HL-60 (cell line): ENCODE measurements at places on chromosomes 4 and X.

GRCh38 chr4:174259580-174259979 lies 23.9 kb downstream of the FBXO8 start:
- DNase-seq: no peak

DNA sequence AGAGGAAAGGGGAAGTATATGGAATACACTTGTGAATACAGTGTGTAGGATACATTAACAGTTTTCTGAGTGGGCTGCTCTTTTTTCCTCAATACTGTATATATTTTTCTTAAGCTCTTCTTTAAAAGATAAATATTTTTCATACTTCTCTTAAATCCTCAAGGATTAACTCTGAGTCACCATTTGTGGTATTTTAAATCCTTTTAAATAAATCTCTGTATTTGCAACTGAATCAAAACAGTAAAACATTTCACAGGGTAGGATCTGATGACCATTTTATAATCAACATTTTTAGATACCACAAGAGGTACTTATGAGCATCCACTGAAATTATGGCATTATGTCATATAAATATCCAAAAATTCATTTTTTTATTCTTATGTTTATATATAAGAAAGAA lies 87.6 kb downstream of the GAB1 start:
- no peak for DNase-seq

DNA sequence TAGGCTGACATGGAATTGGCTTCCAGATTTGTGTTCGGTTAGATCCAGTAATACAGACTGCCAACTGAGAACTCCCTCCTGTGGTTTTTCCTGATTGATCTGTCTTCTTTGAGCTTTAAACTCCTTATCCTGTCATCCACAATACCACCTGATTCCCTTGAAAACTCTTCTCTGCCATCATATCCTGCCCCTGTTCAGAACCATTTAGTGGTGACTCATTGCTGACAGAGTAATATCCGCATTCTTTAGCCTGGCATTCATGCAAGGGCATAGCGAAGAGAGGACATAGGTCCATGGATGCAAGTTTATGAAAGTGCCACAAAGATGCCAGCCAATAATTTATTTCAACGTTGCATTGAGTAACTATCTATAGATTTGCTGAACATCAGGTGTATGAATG lies 76.6 kb downstream of the ITIH6 start:
- DNase-seq: no peak

GRCh38 chr4:65046192-65047133 lies 623.8 kb downstream of the EPHA5 start:
- DNase-seq: no peak

DNA sequence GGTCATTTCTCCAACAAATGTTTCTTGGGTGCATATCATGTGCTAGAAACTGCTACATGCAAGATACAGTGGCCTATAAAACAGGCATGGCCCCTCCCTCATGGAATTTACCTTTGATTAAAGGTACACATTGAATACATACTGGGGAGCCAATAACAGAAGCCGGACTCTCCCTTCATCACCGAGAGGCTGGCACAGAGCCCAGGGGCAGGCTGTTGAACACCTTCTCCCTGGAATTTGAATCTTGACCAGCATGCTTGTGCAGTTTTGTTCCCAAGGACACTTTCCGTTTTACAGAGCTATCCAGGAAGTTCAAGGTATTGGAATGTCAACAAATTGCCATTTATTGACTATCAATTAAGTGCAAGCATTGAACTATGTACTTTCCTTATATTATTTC lies 33.2 kb downstream of the PPARGC1A start:
- DNase-seq: no peak

DNA sequence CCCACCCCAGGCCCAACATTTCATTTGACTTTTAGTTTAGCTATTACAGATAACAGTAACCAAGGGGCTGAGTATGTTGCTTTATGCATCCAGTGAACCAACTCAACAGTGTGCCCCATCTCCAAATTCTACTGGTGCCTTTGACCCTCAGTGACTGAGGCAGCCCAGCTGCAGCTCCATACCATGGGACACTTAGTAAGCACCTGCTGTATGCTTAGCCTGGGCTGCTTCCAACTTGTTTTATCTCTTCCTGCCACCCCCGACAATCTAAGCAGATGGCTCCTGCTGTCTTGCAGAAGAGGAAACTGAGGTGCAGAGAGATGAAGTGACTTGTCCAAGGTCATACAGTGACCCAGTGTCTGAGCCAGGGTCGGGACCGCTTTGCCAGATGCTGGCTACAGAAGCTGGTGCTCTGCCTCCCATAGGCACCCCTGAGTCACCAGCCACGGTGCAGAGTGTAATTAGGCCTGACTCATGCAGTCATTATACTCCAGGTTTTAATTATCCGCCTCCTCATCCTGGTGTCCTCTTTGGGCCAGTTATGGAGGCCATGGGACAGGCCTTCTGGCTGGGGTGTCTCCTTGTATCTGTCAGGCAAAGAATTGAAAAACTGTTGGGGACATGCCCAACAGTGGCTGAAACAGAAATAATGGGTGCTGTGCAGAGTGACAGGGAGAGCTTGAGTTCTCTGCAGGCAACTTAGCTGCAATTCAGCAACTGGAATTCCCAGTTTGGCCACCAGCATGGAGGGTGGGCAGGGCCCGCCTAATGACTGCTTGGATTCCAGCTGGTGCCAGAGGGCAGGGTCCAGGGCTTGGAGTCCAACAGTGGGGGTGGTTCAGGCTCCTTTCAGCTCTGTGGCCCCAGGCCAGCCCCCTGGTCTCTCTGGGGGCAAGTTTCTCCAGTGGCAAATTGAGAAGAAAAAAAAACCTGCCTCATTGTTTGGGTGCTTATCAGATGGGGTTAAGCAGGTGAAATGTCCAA lies 8.2 kb upstream of the GPR78 start:
- no peak for DNase-seq

DNA sequence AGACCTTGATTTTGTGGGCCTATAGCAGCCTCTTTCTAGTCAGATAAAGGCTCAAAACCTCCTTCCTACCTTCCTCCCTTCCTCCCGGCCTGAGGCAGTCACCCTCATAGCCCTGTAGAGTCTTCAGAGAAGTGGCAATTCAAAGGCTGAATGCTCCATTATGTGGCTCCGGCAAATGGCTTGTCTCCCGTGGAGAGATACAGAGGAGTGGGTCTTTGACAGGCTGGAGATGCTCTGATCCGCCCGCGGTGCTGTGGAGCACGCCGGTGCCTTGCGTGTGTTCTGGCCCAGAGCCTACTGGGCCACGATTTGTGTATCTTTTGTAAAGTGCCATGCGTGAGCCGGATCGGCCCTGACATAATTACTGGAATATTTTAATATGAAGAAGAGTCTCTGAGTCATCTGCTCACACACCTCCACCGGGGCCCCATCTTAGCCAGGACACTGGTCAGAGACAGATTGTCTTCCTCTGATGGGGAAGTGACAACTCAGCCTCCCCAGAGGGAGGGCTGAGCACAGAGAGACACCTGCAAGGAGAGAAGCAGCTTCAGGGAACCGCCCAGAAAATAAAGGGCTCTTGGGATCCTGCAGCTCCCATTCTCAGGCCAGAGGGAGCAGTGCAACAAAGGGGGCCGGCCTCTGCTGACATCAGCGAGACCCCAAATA lies 88.7 kb downstream of the DCTD start:
- DNase-seq: no peak

GRCh38 chrX:136041254-136041812 lies 56.1 kb downstream of the SLC9A6 start:
- DNase-seq: no peak

GRCh38 chr4:184402239-184402638 lies 72.1 kb downstream of the IRF2 start:
- DNase-seq: no peak

GRCh38 chrX:140467211-140467610 lies 37.7 kb downstream of the SOX3 start:
- DNase-seq: no peak

DNA sequence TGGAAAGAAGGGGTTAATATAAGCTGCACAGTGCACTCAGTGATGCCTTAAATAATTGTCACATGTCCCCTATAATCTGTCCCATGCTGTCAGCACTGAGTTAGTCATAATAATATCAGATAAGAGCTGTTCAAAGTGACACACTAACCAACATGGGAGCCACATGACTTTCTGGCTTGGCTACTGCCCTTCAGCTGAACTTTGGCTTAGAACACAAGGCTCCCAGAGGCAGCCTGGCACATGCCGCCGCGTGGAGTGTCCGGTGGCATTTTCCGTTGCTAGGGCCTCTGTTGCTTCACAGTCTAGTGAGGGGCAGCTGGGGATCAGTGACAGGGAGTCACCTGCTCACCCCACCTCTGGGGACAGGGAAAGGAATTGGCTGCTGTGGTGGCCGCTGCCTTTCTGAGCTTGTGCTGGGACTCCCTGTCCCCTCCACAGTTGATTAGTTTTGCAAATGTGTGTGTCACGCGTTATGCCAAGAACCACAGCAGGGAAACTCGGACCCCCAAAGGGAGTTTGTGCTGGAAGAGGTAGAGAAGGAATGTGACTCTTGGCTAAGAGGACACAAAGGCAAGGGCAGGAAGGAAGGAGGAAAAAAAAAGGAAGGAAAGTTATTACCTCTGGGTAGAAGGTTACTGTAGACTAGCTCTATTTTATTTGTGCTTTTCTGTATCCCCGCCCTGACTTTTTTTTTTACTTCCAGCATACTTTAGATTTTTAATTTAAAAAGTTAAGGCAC lies 41.1 kb upstream of the PPARGC1A start:
- DNase-seq: no peak

- no peak for DNase-seq
Observed at GRCh38 chr4:177356921-177357320, 47.2 kb downstream of the NEIL3 start.

- DNase-seq: no peak
Observed at GRCh38 chr4:84221704-84222103, 277.4 kb downstream of the NKX6-1 start.

DNA sequence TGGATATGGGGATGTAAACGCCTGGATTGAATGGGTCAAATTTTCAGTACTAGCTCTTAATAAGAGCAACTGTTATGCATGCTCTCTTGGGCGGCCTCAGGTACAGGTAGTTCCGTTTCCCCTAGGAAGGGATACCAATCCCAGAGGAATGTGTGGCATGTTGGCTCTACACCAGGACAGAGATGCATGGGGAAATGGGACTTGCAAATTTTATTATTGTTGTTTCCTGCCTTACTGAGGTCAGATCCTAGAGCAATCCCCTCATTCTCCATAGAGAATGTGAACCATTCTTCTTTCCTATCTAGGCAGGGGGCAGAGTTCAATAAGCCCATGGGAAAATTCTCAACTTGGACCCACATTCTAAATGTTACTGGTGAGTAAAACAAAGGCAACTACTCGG lies 361.8 kb upstream of the FGF16 start:
- no peak for DNase-seq
